ENCODE measurements at places on chromosomes 4 and X.

DNA sequence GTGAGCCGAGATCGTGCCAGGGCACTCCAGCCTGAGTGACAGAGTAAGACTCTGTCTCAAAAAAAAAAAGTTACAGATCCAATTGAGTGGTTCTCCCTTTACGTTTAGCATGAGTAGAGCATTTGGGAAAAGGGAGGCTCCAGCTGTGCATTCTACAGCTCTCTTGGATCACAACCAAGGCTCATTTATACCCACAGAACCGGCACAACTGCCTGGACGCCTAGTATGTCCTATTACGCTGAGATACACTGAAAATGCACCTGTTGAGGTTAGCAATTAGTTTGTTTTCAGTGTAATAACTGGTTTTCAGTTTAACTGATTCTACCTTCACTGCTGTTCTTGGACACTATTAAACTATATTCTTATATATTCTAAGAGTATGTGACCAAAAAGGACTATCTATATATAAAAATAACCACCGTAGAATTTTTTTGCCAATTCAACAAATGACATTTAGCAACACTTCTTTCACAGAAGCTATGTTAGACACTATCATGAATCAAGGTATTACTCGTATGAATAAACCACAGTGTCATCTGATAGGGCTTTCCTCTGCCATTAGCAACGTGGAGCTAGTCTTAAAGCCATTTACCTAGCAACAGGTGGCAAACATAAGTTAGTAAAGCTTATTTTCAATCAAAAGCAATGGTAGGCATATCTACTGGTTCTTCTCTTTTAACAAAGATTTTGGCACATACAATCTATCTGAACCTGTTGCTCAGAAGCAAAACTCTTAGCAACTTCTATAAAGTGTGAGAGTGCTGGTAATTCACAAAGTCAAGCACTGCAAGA lies 3.6 kb downstream of the OTUD4 start:
- H3K4me3 ChIP-seq: no peak overlapping the region
- H3K4me1 ChIP-seq: peaks cover 8% of the 10 kb centered on the region
- no peak for DNase-seq
- H3K27ac ChIP-seq: no peak overlapping the region

- DNase-seq: no peak
- H3K27me3 ChIP-seq: peaks cover 3% of the 10 kb centered on the region
Measured at GRCh38 chr4:174118171-174118570, 165.3 kb downstream of the FBXO8 start.

- no peak overlapping the region for H3K27ac ChIP-seq
- no peak overlapping the region for H3K4me3 ChIP-seq
- DNase-seq: no peak
- no peaks in the 10 kb centered on the region for H3K36me3 ChIP-seq
- peaks cover 17% of the 10 kb centered on the region for H3K27me3 ChIP-seq
Measured at GRCh38 chr4:6038711-6039110, 20.5 kb upstream of the C4orf50 start.

DNA sequence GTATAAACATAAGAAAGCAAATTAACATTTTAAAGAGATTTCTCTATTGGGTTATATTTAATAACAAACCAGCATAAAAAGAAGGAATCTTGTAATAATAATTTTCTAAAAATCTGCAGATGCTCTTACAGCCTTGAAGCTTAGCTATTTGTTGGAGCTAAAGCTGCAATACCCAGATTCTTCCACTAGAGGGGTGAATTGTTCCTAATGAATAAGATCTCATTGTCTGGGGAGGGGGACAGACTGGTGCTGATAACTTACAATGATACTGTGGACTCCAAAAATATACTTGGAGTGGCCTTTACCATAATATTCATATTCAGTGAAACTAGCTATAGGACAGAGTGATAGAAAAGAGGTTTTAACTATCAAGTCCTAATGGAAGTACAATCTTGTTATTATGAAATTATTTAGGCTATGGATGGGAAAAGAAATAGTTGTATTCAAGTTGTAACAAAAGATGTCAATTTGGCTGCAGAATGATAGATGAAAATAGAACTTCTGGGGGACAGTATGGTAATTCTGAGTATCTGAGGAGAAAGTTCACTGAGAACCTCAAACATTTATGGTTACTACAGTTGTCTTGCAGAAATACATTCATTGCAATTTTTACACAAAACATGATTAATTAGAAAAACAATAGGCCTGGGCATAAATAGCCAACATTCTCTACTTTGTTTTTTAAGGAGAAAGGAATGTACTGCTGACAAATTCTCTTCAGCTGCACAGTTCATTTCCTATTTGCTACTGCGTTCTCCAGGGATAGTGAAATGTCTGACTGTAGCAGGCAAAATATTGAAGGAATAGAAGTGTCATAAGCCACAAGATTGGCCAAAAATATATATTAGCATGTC lies 443.3 kb downstream of the GBA3 start:
- peak; percentile 73 for DNase-seq
- H3K27me3 ChIP-seq: no peaks in the 10 kb centered on the region
- no peak overlapping the region for H3K27ac ChIP-seq
- no peak overlapping the region for H3K4me3 ChIP-seq

- no peak for DNase-seq
- no peaks in the 10 kb centered on the region for H3K27me3 ChIP-seq
- H3K4me1 ChIP-seq: no peaks in the 10 kb centered on the region
- H3K36me3 ChIP-seq: no peaks in the 10 kb centered on the region
- H3K4me3 ChIP-seq: no peak overlapping the region
- H3K27ac ChIP-seq: no peak overlapping the region
Measured at GRCh38 chr4:71130827-71131603, 137.6 kb downstream of the DCK start.

DNA sequence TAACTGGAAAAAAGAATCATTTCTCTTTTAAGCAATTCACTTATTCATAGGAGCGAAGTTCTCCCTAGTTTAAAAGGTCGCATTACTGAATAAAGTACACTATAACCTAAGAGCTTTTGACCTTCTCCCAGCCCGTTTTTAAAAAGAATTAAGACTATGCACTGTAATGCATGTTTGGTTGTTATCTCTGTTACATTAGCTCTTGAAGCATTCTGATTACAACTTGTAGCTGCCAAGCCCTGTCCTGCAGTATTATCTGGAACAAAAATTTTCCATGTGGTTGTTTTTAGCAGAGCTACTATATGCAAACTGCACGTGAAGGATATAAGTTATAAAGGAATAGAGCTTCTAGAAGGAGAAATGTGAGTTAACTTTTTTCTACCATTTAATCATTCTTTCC lies 8.1 kb downstream of the GAB1 start:
- H3K4me1 ChIP-seq: peaks cover 3% of the 10 kb centered on the region
- no peak overlapping the region for H3K27ac ChIP-seq

GRCh38 chr4:174265916-174266315 lies 17.6 kb downstream of the FBXO8 start:
- no peak overlapping the region for H3K4me3 ChIP-seq
- H3K27ac ChIP-seq: no peak overlapping the region
- no peaks in the 10 kb centered on the region for H3K27me3 ChIP-seq
- no peaks in the 10 kb centered on the region for H3K4me1 ChIP-seq
- no peaks in the 10 kb centered on the region for H3K36me3 ChIP-seq

DNA sequence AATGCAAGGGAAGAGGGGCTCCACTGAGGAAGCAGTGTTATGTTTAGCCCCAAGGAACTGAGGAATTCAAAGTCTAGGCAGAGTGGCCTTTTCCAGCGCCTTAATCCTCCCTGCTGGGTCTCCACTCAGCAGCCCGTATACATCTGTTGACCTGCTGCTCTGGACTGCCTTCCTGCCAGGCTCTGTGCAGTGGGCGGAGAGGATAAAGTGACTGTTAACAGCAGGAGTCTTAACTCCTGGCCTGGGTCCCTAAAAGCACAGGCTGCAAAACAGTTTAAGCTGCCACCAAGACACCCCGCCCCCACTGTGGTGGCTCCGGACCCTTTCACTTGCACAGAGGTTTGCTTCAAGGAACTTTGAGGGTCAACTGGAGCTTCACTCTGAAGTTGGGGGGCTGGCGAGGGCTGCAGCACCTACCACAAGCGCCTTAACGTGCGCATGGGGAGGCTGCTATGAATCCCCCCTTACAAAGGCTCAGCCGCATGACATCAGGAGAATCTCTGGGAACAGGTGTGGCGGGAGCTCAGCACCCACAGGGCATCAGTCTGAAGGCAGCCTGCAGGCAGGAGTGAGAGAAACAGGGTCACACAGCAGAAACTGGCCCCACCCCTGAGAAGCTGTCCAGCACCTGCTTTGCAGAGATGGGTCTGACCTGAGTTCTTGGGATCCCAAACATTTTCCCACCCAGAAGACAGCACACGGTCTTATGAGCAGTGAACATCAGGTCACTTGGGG lies 358.2 kb upstream of the GATB start:
- no peak overlapping the region for H3K27ac ChIP-seq
- H3K4me3 ChIP-seq: no peak overlapping the region
- H3K27me3 ChIP-seq: no peaks in the 10 kb centered on the region

DNA sequence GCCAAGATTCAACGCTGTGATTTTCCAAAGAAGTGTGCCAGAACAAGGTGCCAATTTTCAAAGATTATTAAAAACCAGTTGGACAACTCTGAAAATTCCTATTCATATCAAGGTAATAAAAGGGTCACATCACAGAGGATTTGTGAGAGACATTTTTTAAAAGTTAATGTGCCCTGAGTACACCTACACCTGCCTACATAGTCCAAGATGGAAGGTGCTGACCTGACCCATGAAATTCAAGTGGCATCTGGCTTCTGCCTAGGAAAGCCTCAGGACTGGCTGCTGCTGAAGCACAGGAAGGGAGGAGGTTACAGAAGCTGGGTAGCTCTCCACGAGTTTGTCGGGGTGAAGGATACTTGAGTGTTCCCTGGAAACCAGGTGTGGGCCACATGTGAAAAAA lies 11.4 kb upstream of the ARSJ start:
- no peaks in the 10 kb centered on the region for H3K36me3 ChIP-seq
- no peak overlapping the region for H3K27ac ChIP-seq
- no peak overlapping the region for H3K4me3 ChIP-seq
- no peak for DNase-seq
- no peaks in the 10 kb centered on the region for H3K4me1 ChIP-seq

- peaks cover 3% of the 10 kb centered on the region for H3K4me1 ChIP-seq
- no peaks in the 10 kb centered on the region for H3K36me3 ChIP-seq
- no peak overlapping the region for H3K4me3 ChIP-seq
- DNase-seq: no peak
- H3K27ac ChIP-seq: no peak overlapping the region
- no peaks in the 10 kb centered on the region for H3K27me3 ChIP-seq
Measured at GRCh38 chrX:134444681-134445080, 15.3 kb upstream of the HPRT1 start.

DNA sequence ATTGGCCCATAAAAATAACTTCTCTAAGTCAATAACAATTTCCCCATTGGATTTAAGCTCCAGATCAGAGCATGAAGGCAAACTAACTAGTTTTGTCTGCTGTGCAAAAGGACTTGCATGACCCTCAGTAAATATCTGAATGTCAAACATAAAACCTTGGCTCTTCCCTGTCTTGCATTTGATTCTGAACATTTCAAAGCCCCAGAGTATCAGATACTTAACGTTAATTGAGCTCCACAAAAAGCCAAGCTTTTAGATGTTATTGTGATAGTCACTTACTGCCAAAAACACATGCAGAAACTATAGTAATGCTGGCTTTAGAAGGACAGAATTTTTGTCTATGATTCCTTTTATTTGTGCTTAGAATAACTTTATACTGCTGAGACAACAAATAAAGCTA lies 664.2 kb downstream of the ADGRL3 start:
- H3K4me1 ChIP-seq: peaks cover 5% of the 10 kb centered on the region
